Breast epithelium (tissue), 4 donors: ENCODE measurements at places on chromosomes 2 and 18. TPM values are rescaled to one million over a fixed set of nuclear protein-coding genes. Genes with fewer than 3 reads are reported as not detected.
A peak's percentile ranks its signal among the peaks of the same experiment; 100 is the strongest.

- peaks cover 18% of the 10 kb centered on the region for H3K4me1 ChIP-seq
- no peaks in the 10 kb centered on the region for H3K36me3 ChIP-seq
- peak overlapping the region; percentile 91 for H3K27ac ChIP-seq
- no peak overlapping the region for H3K4me3 ChIP-seq
- peak; percentile 78 for DNase-seq
Measured at GRCh38 chr2:20611077-20611843, 39.6 kb downstream of the HS1BP3 start.

DNA sequence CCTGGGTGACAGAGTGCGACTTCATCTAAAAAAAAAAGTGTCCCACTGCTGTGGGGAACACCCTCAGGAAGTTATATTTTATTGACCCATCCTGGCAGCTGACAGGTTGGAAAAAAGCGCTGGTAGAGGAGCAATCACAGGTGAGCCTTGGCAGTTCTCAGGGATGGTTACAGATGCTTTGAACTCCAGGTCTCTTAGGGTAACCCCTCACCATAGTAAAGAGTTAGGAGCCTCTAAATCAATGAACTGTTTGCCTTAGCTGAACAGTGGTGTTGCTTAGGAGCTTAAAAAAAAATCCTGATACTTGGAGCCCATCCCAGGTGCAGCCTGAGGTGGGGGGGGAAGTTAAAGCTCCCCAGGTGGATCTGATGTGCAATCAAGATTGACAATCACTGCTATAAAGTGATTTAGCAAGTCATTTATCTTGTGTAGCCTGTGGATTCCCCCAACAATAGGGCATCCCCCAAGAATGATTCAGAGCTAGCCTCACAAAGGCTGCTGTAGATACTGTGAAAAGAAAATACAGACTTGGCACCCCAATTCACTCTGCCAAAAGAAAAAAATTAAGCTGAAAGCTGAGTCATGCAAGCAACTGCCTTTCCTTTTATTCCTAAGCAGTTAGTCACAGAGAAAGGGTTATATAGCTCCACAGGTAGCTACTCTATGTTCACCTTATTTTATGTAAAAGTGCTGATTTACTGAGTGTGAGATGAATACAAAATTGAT, 14.8 kb downstream of the SLC16A14 start:
- no peak overlapping the region for H3K27ac ChIP-seq
- H3K27me3 ChIP-seq = no peaks in the 10 kb centered on the region
- no peak overlapping the region for H3K4me3 ChIP-seq
- no peak for DNase-seq

GRCh38 chr2:111932841-111933291, 34.5 kb downstream of the MERTK start:
- no peaks in the 10 kb centered on the region for H3K36me3 ChIP-seq
- H3K27me3 ChIP-seq = no peaks in the 10 kb centered on the region
- no peak for DNase-seq
- H3K4me3 ChIP-seq = no peak overlapping the region
- no peaks in the 10 kb centered on the region for H3K4me1 ChIP-seq

The SLC40A1 gene
- 162 TPM for total RNA-seq

- H3K27me3 ChIP-seq = no peaks in the 10 kb centered on the region
- no peak overlapping the region for H3K27ac ChIP-seq
- no peak overlapping the region for H3K4me3 ChIP-seq
- no peak for DNase-seq
- H3K36me3 ChIP-seq = no peaks in the 10 kb centered on the region
Measured at GRCh38 chr18:24611075-24611474, 150.6 kb downstream of the HRH4 start.

DNA sequence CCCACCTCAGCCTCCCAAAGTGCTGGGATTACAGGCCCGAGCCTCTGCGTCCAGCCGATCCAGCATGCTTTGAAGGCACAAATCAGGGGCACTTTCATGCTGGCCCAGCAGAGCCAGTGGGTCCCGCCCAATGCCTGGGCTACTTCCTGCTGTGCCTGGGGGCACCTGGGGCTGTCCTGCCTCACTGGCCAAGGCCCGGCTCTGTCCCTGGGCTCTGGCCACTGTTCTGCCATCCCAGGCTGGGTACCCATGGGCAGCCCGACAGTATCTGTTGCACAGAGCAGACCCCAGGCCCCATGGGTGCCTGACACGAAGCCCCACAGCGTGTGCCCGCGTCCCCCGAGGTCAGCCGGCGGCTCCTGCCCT, 6.8 kb upstream of the GAL3ST2 start:
- H3K36me3 ChIP-seq = no peaks in the 10 kb centered on the region
- H3K4me1 ChIP-seq = no peaks in the 10 kb centered on the region
- no peak overlapping the region for H3K4me3 ChIP-seq
- H3K27me3 ChIP-seq = no peaks in the 10 kb centered on the region
- DNase-seq = peak; percentile 12

- no peaks in the 10 kb centered on the region for H3K36me3 ChIP-seq
- H3K4me3 ChIP-seq = no peak overlapping the region
- no peak overlapping the region for H3K27ac ChIP-seq
Measured at GRCh38 chr2:70796262-70796661, 5.8 kb upstream of the FIGLA start.

GRCh38 chr2:44615950-44616518, 254.3 kb downstream of the CAMKMT start:
- H3K27ac ChIP-seq = no peak overlapping the region
- H3K27me3 ChIP-seq = no peaks in the 10 kb centered on the region
- H3K4me1 ChIP-seq = no peaks in the 10 kb centered on the region
- DNase-seq = no peak
- H3K36me3 ChIP-seq = no peaks in the 10 kb centered on the region
- no peak overlapping the region for H3K4me3 ChIP-seq

The MARCO gene
- total RNA-seq = 6.9 TPM

GRCh38 chr2:236627193-236627592, 57.6 kb downstream of the ACKR3 start:
- no peak overlapping the region for H3K4me3 ChIP-seq
- no peaks in the 10 kb centered on the region for H3K27me3 ChIP-seq
- H3K4me1 ChIP-seq = no peaks in the 10 kb centered on the region
- no peak for DNase-seq

GRCh38 chr2:45649462-45649857, 2.0 kb upstream of the PRKCE start:
- H3K36me3 ChIP-seq = no peaks in the 10 kb centered on the region
- no peaks in the 10 kb centered on the region for H3K4me1 ChIP-seq
- H3K27me3 ChIP-seq = no peaks in the 10 kb centered on the region
- peak overlapping the region; percentile 99 for H3K27ac ChIP-seq
- peak overlapping the region; percentile 87 for H3K4me3 ChIP-seq

DNA sequence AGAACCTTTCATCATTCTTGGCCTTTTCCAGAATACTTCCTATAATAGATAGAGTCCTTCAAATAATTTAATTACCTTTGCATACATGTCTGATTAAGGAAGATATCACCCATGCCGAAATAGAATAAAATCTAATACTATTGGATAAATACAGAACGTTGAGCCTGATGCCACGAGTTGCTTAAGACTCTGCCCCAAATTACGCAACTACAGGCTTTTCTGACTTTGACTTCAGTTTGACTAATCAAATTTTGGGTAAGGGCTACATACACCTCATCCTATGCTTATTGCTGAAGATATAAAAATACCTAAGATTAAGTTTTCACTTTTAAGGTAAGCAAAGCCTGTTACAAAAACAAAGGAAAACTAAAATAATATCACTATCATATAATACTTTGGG, 1065.1 kb upstream of the NRXN1 start:
- no peak for DNase-seq
- no peaks in the 10 kb centered on the region for H3K36me3 ChIP-seq
- H3K27me3 ChIP-seq = no peaks in the 10 kb centered on the region
- no peak overlapping the region for H3K4me3 ChIP-seq
- H3K4me1 ChIP-seq = no peaks in the 10 kb centered on the region

- H3K36me3 ChIP-seq = no peaks in the 10 kb centered on the region
- no peak for DNase-seq
- H3K27me3 ChIP-seq = no peaks in the 10 kb centered on the region
Measured at GRCh38 chr18:79320216-79320850, 75.4 kb upstream of the NFATC1 start.

DNA sequence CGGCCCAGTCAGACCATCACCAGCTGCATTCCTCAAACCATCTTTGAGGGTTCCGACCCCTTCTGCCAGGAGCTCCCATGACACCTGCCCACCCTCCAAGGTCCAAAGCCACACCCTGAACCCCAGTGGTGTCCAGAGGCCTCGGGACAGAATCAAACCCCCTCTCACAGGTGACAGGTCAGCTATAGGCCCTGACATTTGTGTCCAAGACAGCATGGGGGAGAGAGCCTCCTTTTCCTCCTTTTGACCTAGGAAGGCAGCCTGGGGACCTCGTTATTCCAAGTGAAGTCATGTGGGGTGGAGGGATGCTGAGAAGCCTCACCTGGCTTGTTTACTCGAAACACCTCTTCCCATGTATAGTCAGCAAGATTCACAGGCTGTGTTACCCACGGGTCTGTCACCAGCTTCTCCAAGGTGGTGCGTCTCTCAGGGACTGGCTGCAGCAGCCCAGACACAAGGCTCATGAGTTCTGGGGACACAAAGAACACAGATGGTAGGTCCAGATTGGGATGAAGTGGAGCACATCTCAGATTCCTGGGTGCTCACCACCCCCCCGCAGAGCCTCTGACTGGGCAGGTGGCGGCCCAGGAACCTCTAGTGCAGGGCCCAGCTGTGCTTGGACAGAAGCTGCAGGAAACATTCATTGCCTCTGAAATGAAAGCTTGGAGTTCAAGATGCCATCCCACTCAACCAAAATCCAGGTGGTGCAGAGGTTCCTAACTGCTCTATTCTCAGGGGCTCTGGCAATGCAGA, 5.1 kb upstream of the MTERF4 start:
- no peak overlapping the region for H3K4me3 ChIP-seq
- H3K27ac ChIP-seq = no peak overlapping the region
- no peaks in the 10 kb centered on the region for H3K36me3 ChIP-seq
- H3K4me1 ChIP-seq = no peaks in the 10 kb centered on the region
- no peak for DNase-seq

The DNAH7 gene
- total RNA-seq = 10.5 TPM

- no peak overlapping the region for H3K4me3 ChIP-seq
- H3K27me3 ChIP-seq = no peaks in the 10 kb centered on the region
- DNase-seq = no peak
- H3K4me1 ChIP-seq = no peaks in the 10 kb centered on the region
Measured at GRCh38 chr18:53544917-53545316, 679.6 kb downstream of the MBD2 start.

- no peak overlapping the region for H3K4me3 ChIP-seq
- no peak overlapping the region for H3K27ac ChIP-seq
- no peaks in the 10 kb centered on the region for H3K27me3 ChIP-seq
- H3K36me3 ChIP-seq = no peaks in the 10 kb centered on the region
Measured at GRCh38 chr18:10487154-10487553, 32.7 kb downstream of the APCDD1 start.
